ENCODE measurements at places on chromosomes 1 and 21.

DNA sequence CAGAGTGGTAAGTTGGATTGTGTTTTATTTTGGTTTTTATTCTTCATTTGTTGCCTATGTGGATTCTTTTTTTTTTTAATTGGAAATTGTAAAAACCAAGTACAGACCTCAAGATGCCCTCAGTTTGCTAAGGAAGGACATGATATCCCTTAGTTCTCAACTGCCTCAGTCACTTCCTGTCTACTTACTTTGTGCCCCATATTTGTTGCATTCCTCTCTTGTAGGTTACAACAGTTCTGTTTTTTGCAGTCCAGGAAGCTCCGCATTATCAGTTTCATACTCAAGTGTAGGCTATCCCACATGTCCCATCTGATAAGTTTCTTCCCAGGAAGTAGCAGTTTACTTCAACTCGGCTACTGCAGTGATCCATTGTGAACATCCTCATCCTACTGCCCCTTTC lies 82.0 kb downstream of the RPAP2 start:
- no peak for DNase-seq

- no peak for DNase-seq
These were observed 1.5 kb upstream of the FCMR start for GRCh38 chr1:206923009-206923960.

DNA sequence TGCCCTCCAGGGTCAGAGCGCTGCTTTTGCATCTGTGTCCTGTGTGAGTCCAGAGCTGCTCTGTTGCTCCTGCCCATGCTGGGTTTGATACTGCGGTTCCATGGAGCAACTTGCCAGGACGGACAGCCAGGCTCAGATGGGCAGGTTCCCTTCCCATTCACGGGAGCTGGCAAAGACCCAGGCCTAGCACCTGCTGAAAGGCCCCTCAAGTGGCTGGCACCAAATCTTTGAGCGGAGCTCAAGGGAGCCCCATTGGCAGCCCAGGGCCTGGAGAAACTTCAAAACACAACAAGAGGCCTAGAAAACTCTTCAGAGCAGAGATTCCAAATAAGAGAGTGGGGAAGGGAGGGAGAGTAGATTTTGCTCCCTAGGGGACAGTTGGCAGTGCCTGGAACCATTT lies 97.2 kb downstream of the ACTL8 start:
- no peak for DNase-seq

DNA sequence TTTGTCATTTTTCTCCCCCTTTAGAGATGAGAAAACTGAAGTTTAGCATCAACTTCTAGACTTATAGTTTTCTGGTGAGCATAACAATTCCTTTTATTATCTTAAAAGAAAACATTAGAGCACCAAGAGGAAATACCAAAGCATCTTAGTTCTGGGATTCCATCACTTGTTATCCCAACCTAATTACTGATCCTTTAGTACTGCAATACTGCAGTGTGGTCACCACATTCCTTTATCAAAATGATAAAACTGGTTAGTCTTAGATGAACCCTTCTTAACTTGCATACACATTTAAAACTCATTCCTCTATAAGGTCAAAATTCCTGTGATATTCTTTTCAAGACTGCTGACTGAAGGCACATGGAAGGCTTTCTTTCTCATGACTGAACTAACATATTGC lies 23.1 kb downstream of the SOD1 start:
- DNase-seq = no peak

- peak; percentile 16 for DNase-seq
These were observed 20.7 kb downstream of the C1QB start for GRCh38 chr1:22673486-22674409.

Data from NCI-H1694 treated with DMSO at 0.1 percent for 48 hours (cell line).